Right renal pelvis (tissue), 4 donors: ENCODE measurements at places on chromosomes 12 and 14. TPM values are rescaled to one million over a fixed set of nuclear protein-coding genes. Genes with fewer than 3 reads are reported as not detected.

- no peak for DNase-seq
Observed at GRCh38 chr12:32089586-32089985, 17.1 kb upstream of the BICD1 start.

DNA sequence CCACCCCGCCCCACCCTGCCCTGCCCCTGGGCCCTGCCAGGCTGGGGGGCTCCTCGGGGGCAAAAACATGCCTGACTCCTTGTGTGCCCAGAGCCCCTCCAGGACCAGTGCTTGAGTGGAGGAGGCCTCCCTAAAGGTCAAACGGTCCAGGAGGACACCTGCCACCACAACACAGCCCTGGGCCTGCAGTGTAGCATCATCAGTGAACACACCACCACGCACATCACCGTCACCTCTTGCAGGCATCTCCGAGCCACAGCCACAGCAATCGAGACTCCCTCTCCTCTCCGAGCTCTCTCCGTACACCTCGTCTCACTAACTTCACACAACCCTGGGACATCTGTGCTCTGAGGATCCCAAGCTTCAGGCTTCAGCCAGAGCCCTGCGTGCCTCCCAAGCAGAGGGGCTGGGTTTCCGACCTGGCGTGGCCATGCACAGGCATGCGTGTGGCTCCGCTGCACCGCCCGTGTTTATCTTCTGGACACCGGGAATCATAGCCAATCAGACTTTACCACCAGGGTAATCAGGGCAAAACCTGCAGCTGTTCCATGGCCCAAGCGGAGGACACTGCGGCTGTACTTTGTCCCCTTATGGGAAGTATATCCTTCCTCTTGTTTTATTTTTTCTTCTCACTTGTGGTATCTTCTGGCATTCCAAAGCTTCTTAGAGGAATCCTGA is 6.2 kb upstream of the DIO3 start:
- no peak for DNase-seq

DNA sequence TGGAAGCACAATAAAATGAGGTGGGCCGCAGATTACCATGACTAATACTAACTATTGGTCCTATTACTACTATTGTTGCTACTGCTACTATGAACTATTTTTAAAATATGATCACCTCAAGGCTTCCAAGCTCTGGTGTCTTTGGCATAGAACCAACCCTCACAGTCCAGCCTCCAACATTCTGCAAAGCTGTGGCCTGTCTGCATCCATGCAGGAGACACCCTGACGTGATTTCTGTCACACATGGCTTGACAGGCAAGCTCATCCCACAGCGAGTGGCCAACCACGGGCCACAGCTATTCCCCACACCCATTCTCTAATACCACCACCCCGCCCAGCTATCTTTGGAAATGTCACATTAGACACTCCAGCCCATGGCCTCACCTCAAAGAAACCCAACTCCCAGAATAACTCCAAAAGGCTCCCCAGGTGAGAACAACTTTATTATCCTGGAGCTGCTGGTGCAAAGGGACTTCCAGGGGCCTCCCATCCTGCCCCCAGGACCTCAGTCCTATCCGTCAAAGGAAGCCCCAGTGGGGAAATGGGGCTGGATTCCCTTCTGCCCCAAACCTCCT is 14.4 kb downstream of the ISCU start:
- no peak for DNase-seq

DNA sequence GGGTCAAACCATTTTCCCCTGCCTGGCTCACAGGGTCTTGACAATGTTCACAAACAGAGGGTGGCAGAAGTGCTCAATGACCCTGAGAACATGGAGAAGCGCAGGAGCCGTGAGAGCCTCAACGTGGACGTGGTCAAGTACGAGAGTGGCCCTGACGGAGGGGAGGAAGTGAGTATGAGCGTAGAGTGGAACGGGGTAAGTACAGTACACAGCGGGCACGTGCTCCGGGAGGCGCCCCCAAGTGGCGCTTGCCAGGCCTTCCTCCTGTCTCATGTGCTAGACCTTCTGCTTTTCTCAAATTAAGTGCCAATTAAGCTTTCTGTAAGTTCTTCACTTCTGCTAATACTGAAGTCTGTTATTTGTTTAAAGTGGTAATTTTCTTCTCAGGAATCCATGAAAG is 35.9 kb downstream of the XRCC3 start:
- DNase-seq: no peak

The RND1 gene
- 2.6 TPM for polyA plus RNA-seq

- no peak for DNase-seq
Observed at GRCh38 chr12:99804715-99805114, 157.2 kb downstream of the GARIN6 start.

DNA sequence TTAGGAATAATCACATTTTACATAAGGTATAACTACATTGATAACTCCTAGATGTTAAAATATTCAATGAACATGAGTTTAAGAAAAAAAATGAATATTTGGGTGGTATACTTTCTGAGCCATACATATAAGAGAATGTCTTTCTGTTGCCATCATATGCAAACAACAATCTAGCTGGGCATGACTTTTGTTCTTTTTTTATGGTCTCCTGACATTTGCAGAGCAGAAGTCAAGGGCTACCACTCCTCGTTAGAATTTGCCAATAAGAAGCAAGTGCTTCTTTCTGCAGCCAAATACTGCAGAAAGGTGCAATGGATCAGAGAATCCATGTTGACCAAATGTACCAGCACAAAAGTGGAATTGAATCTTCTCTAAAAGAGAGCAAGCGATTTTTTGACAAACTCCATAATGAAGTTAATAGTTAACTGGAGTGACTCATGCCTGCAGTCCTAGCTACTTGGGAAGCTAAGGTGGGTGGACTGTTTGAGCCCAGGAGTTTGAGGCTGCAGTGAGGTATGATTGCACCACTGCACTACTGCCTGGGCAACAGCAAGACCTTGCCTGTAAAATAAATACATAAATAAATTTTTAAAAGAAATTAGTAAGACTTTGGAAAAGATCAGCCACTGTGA is 25.5 kb upstream of the CCDC91 start:
- no peak for DNase-seq

DNA sequence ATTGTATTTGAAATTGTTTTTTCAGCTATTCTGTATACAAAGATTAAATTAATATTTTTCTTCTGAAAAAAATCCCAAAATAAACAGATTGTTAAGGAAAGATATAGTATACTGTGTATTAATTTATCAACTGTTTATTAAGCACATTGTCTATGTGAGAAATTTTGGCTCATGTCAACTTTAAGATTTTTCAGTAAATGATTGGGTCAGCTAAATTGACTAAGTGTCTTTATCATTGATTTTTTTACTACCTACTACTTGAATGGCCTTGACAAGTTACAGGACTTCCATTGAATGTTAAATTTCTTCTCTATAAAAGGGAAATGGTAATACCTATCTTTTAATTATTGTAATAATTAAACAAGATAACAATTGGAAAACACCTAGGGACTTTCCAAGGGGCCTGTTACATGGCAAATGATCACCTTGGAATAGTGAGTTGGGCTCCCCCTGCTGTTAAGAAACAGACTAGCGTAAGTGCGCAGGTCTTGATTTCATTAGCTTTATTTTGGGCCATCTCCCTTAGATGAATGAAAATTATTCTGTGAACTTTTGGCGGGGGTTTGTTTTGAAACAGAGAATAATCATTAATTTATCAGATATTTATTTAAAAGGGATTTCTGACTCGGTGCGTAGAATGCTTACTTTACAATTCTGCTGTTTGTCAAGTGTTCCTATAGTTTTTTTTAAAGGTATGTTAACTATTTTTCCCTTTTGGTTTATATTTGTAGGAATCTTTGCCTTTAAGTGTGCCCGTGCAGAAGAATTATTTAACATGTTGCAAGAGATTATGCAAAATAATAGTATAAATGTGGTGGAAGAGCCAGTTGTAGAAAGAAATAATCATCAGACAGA is 14.5 kb upstream of the CCT2 start:
- peak; percentile 43 for DNase-seq

DNA sequence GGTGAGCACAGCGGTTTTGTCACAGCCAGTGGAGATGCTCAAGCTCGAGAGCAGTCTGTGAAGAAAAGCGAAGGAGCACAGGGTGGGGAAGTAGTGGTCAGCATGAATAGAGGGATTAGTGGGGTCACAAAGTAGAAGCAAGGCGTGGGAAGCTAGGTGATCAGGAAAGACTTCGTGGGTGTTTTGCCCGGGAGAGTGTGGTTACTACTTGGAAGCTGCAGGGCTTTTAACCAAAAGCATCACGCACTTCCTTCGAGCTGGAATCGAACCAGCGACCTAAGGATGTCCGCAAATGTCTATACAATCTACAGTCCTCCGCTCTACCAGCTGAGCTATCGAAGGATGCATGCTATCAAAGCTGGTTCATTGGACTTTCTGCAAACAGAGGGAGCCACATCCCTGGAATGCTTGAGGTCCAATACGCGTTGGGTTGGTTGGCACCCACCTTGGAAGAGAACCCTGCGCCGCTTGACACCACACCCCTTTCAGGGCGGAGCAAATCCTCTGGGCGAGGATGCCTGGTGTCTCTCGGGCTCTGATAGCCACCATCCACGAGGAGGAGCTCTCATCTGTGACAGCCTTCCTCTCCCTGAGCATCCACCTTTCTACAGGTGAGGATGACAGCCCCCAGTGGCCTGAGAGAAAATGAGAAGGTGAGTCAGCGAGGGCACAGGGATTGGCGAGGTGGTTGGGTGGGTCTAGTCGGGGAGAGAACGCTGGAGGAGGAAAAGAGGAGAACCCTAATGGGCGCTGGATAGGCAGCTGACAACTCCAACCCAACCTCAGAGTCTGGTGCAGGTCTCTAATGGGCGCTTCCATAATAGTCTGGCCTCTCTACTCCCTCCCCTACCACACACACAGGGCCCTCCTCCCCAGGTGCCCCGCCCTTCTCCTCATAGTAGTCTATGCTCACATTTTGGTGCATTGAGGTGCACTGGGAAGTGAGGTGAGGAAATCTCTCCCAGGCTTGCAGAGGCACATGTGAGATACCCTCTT is 16.0 kb upstream of the OR6S1 start:
- no peak for DNase-seq

The IKZF4 gene
- 16.1 TPM for polyA plus RNA-seq

- no peak for DNase-seq
Observed at GRCh38 chr12:10115890-10116289, 14.1 kb downstream of the CLEC7A start.

DNA sequence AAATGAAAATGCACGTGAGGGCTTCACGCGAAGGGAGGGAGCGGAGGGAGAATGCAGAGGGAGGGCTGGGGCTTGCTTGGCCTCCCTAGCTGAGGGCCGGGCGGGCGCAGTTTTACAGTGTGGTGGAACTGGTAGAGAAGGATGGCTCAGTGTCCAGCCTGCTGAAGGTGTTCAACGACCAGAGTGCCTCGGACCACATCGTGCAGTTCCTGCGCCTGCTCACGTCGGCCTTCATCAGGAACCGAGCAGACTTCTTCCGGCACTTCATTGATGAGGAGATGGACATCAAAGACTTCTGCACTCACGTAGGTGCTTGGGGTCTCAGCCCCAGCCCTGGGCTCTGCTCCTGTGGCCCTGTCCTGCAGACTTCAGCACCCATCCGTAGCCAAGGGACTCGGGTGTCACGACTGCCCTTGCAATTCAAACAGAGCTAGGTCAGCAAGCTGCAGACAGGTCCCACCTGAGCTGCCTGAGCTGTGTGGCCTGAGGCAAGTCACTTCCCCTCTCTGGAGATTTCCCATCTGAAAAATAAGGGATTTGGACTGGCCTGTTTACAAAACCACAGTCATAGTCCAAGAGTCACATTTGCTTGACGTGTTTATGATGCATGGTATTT is 18.4 kb downstream of the OTUB2 start:
- DNase-seq: no peak

- no peak for DNase-seq
Observed at GRCh38 chr12:84124211-84124610, 788.4 kb downstream of the SLC6A15 start.

- DNase-seq: no peak
Observed at GRCh38 chr14:36227802-36228201, 51.3 kb upstream of the PTCSC3 start.

The C12orf60 gene
- 4.7 TPM for polyA plus RNA-seq

- no peak for DNase-seq
Observed at GRCh38 chr14:101395779-101396178, 165.5 kb upstream of the DIO3 start.

- no peak for DNase-seq
Observed at GRCh38 chr14:53161758-53162435, 8.8 kb upstream of the DDHD1 start.

DNA sequence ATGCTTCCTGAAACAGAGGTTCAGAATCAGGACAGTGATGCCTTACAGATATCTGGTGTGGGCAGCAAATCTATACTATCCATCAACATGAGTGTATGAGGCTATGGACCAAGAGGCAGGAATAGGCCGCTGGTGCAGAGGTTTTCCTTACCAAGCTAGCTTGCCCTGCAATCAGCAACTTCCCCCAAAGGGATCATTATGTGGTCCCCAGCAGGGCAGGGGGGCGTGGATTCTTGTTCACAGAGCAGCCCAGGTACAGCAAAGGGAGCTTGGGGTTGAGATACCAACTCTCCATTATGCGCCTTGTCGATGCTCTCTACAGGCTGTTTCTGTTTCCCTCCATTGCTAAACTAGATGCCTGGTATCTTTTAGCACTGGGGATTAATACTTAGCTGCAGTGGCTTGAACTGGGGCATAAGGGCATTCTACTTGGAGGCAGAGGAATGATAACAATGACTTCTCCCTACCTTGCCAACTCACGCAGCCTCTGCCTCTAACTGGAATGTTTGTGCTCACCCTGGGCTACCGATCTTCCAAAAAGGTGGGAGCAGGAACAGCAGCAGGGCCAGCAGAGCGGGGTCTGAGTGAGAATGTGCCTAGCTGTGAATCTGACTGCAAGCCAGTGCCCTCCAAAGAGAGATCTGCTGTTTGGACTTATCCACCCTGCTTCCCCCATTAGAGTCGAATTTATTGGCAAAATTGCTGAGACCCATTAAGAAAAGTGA is 10.3 kb upstream of the KRT1 start:
- DNase-seq: no peak

- DNase-seq: no peak
Observed at GRCh38 chr14:73526036-73526984, 10.6 kb upstream of the ACOT1 start.

- no peak for DNase-seq
Observed at GRCh38 chr12:1410794-1411193, 183.6 kb downstream of the FBXL14 start.

- DNase-seq: no peak
Observed at GRCh38 chr14:104254735-104255400, 116.5 kb downstream of the KIF26A start.

- DNase-seq: no peak
Observed at GRCh38 chr12:57868851-57869268, 22.3 kb upstream of the CTDSP2 start.

- DNase-seq: no peak
Observed at GRCh38 chr12:3246253-3246652, 169.1 kb downstream of the TSPAN9 start.

GRCh38 chr12:48890657-48891418 is 25.2 kb upstream of the RND1 start:
- DNase-seq: peak; percentile 74
